ENCODE measurements at places on chromosomes 5 and 9. TPM values are rescaled to one million over a fixed set of nuclear protein-coding genes. Genes with fewer than 3 reads are reported as not detected.

Gene FAM221B
- total RNA-seq = not detected

Gene LRRC14B
- total RNA-seq = not detected

Gene S100Z
- total RNA-seq = 0.48 TPM

Gene GNA14
- total RNA-seq = not detected

Gene FANCG
- 28.2 TPM for total RNA-seq

Gene LECT2
- not detected for total RNA-seq

Gene PCDHGA5
- 1.8 TPM for total RNA-seq

Gene ZCCHC10
- total RNA-seq = 20.1 TPM

Gene ZFP2
- not detected for total RNA-seq

Gene CTXN3
- total RNA-seq = not detected

Gene WNT8A
- not detected for total RNA-seq

Gene C9orf72
- total RNA-seq = 2.6 TPM

Gene ANKRD34B
- total RNA-seq = not detected

Gene CDC20B
- total RNA-seq = not detected

Gene LMX1B
- total RNA-seq = not detected

Gene ZNF618
- total RNA-seq = 2.7 TPM

Gene SEMA6A
- 0.12 TPM for total RNA-seq

Gene NDOR1
- total RNA-seq = 5.4 TPM

Gene CCNI2
- total RNA-seq = 2.0 TPM

Gene PNPLA7
- not detected for total RNA-seq

Gene HTR1A
- not detected for total RNA-seq

Gene SLC22A4
- 6.7 TPM for total RNA-seq

Gene NDUFAF2
- 43.5 TPM for total RNA-seq

Gene DBH
- not detected for total RNA-seq

Gene GRXCR2
- total RNA-seq = not detected

Gene DMGDH
- total RNA-seq = not detected

Gene PCDHGB2
- 4.6 TPM for total RNA-seq

Gene ENTPD2
- not detected for total RNA-seq

Gene TRPM3
- 0.10 TPM for total RNA-seq

Gene PTGES
- total RNA-seq = 0.96 TPM

Gene CLPTM1L
- total RNA-seq = 141 TPM

Gene TAF11L10
- total RNA-seq = not detected

Gene CSF2
- 4.8 TPM for total RNA-seq

Gene UGT3A1
- total RNA-seq = not detected

Gene SLC46A2
- total RNA-seq = not detected

Gene RLN2
- total RNA-seq = 0.29 TPM

Gene EPB41L4B
- under 0.01 TPM for total RNA-seq

Gene NRG2
- 1.9 TPM for total RNA-seq

Gene HACD4
- total RNA-seq = 0.24 TPM

Gene TAF11L7
- total RNA-seq = not detected

Gene SNCB
- not detected for total RNA-seq

Gene FAM78A
- 0.24 TPM for total RNA-seq

Gene SLC6A7
- not detected for total RNA-seq

Gene TXNDC15
- total RNA-seq = 83.4 TPM

Gene TMEM252
- not detected for total RNA-seq

Gene GAPT
- not detected for total RNA-seq

Gene ADGRD2
- not detected for total RNA-seq

Gene ASPN
- total RNA-seq = 0.10 TPM

Gene FUBP3
- 33.0 TPM for total RNA-seq

Gene HSPA5
- 51.2 TPM for total RNA-seq

Gene SLC25A2
- total RNA-seq = not detected

Gene PCDHB13
- total RNA-seq = 2.6 TPM

Gene ANKRD20A1
- not detected for total RNA-seq

Gene FOXD4
- not detected for total RNA-seq

Gene HMCN2
- total RNA-seq = under 0.01 TPM

Gene SLC34A1
- not detected for total RNA-seq

Gene ZNF474
- 0.24 TPM for total RNA-seq

Gene CAST
- total RNA-seq = 102 TPM

Gene ZFP37
- total RNA-seq = 6.0 TPM
